ENCODE measurements at places on chromosomes 6 and 20. TPM values are rescaled to one million over a fixed set of nuclear protein-coding genes. Genes with fewer than 3 reads are reported as not detected.

DNA sequence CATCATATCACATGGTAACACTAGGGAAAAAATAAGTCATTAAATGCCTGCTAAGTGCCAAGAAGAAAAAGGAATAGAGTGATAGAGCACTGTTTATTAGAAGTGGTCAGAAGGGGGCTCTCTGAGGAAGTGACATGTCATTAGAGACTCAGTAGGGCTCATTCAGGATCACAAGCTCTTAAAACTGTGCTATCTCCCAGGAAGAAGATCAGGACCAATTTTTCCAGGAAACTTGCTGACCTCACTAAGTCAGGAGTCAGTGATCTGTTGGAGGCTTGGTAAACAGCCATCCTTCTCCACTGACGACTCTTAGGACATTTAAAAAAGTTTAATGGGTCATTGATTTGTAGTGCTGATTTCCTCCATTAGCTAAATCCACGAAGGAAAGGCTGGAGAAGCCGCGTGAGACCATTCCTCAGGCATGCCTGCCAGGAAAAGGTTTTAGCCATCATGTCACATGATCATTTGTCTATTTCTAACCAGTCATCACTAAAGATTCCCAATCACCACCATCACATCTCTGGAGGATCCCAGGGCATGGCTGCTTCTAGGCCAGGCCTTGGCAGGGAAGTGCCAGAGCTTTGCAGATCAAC, 5.9 kb upstream of the PTPN1 start:
- DNase-seq: no peak

- no peak for DNase-seq
These were observed 47.8 kb upstream of the NRSN1 start for GRCh38 chr6:24078200-24078599.

DNA sequence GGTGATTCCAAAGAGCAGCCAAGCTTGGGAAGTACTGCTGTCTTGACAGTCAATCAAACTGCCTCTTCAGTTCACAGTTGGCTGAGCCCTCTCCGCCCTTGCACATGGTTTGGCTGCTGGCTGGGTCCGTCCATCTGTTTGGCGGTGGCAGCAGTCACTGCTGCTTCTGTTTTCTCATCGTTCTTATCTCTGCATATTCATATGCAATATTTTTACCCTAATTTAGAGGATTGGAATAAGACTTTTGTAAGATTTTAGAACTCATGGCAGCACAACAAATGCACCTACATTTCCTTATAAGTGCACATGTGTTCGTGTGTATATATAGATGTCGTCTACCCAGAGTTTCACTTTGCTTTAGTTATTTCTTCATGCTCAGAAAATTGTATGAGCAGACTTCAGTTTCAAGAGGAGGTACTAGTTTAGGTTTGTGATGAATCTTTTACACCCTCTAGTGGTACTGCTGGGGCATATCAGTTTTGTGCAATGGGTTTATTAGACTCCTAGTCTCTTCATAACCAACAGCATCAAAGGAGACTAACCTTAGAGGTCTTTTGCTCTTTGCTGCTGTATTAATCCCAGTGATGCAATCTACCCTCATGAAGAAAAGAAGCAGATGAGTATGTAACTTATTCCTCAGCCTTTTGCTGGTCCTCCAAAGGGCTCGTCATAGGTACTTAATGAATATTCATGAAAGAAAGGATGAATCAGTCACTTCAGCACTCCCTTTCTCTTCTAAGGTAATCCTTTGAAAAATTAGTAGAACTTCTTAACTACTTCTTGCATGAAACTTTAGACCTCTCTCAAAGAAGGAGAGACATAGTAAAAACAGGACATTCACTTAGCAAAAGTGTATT, 44.3 kb downstream of the KHDC1L start:
- no peak for DNase-seq

GRCh38 chr6:139338795-139339194, 35.7 kb downstream of the CITED2 start:
- no peak for DNase-seq

HRH3 gene
- total RNA-seq: not detected

All from lower lobe of right lung (tissue), 2 donors.